ENCODE measurements at places on chromosomes 7 and 10.
A peak's percentile ranks its signal among the peaks of the same experiment; 100 is the strongest.

GRCh38 chr7:130595986-130596385 is 72.6 kb downstream of the COPG2 start:
- DNase-seq, result peak; percentile 31

DNA sequence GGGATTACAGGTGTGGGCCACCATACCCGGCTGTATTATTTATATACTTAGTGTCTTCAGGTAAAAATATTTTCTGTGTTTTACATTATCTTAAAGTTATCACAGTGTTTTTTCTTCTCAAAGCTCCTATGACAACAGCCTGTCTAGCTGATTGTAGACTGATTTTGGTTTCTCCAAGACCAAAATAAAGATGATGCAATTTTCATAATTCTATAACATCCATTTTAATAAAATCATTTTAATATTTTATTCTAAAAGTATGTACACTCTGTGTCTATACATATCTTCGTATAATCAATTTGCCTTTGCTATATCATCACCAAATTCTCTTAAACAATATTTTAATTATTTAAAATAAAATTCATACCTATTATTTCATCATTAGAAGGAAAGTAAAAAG is 108.6 kb downstream of the TRIM24 start:
- no peak for DNase-seq

DNA sequence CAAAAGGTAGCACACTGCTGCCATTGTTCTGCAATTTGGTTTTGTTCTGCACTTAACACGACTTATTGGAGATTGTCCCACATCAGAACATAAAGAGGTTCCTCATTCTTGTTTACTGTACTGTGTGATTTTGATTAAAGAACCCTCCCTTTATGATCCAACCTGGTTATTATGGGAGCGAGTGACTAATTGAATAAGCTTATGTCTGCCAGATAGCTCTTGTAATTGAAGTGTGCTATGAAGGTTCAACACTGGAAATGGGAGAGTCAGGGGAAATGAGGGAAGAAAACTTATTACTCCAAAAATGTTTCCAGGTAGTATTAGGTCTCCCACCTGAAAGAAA is 33.9 kb downstream of the CASP7 start:
- no peak for DNase-seq

GRCh38 chr10:19888061-19888660 is 71.9 kb downstream of the PLXDC2 start:
- no peak for DNase-seq

GRCh38 chr10:117320050-117320665 is 55.1 kb downstream of the PDZD8 start:
- DNase-seq, result peak; percentile 31

GRCh38 chr7:52691257-52691656 is 344.2 kb upstream of the POM121L12 start:
- no peak for DNase-seq

GRCh38 chr10:3978174-3978573 is 193.2 kb upstream of the KLF6 start:
- peak; percentile 21 for DNase-seq

DNA sequence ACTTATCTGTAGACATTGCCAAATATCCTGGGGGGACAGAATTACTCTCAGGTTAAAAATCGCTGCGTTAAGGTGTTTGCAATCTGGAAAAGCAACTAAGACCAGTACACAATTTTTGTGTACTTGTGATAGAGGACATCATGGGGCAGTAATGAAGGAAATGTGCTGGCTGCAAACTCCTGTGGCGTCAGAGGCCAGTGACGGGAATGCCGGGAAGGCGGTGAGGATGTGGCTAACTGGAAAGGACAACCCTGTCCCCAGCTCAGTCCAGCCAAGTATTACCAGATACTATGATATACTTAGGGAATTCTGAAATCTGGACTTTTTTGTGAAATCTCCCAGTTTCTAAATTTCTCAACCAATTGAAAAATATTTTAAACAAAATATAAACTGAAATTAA is 103.1 kb upstream of the NANOS1 start:
- no peak for DNase-seq

- peak; percentile 74 for DNase-seq
These were observed 488 bp downstream of the EIF4H start for GRCh38 chr7:74174606-74175082.

- no peak for DNase-seq
These were observed 176.8 kb downstream of the WNT2 start for GRCh38 chr7:117146059-117146458.

- DNase-seq, result no peak
These were observed 13.9 kb downstream of the GRB10 start for GRCh38 chr7:50768485-50769474.

- peak; percentile 46 for DNase-seq
These were observed 214.4 kb downstream of the CREB5 start for GRCh38 chr7:28626624-28627262.

DNA sequence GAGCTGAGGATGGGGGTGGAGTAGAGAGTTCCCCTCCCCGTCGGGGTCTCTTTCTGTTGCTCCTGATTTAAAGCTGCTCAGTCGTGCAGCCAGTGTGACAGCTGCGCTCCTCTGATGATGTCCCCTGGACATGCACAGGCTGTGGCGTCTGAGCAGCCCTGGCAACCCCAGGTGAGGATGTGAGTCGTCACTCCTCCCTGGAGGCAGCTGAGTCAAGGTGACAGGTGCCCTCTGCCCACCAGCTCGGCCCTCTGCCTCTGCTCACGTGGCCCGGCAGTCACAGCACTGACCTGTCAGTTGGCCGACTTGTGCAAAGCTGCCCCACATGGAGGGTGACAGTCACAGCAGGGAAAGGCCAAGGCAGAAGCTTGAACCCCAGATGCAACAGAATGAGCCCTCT is 33.9 kb downstream of the ANXA8 start:
- no peak for DNase-seq

DNA sequence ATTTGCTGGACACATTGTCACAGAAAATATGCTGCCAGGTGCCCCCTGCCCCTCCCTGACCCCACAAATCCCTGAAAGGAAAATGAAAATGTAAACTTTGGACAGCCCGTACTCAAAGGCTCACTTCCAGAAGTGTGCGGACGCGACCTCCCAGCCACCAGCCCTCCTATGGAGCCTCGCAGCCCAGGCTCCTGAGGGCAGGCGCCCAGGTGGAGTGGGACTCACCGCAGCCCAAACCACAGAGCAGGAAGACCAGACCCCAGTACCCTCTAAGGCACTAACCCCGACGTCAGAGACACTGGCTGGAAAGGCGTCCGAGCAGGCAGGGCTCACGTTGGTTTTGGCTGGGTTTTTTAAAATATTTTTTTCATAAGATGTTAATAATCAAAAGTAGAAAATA is 57.3 kb downstream of the CSGALNACT2 start:
- DNase-seq, result no peak

DNA sequence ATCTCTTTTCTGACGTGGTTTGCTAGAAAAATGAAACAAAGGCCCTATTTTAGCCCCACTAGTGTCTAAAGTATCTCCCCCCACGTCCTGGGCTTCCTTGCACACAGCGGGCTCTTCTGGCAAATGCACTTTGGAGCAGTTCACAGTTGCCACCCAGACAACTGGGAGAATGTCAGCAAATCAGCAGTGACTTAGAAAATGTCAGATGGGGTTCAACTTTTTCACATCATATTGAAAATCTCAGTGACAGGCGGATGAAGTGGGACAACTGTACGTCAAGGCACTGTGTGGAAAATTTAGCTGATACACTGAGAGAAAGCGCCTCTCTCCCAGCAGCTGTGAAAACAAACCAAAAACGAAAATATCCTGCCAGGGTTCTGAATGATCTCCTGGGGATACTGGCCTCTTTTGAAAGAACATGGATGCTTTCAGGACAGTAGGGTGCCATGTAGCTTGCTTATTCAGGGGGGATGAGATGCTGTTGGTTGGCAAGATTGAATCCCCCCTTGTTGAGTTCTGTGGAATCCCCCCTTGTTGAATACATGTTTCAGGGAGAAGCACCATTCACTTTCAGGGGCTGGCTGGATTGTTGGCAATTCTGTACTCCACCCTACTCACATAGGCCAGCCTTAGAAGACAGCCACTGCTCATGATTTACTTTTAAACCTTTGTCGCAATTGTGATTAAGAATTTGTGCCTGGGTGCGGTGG is 372.8 kb upstream of the CELF2 start:
- DNase-seq, result no peak

GRCh38 chr10:78313636-78314035 is 280.0 kb downstream of the RPS24 start:
- no peak for DNase-seq

Data from mesenchymal stem cell (in vitro differentiated cells and primary cell).